ENCODE measurements at places on chromosomes 4 and X.

- DNase-seq, result no peak
Measured at GRCh38 chr4:7792616-7793015, 147.0 kb downstream of the AFAP1 start.

DNA sequence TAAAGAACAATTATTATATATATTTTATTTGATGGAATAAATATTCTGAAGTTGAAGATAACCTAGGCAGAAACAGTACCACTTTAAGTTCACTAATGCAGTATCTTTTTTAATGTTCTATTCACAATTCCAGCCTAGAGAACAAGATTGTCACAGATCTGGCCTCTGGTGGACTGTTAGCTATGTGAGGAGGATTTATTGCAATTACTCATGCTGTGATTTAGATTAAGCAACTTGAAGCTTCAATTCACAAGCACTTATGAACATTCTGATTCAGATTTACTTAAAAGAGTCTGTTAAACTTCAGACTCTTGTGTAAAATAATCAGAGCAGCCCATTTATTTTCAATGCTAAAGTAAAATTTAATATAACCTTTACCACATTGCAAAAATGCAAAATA, 1489.8 kb downstream of the STIM2 start:
- DNase-seq, result no peak

DNA sequence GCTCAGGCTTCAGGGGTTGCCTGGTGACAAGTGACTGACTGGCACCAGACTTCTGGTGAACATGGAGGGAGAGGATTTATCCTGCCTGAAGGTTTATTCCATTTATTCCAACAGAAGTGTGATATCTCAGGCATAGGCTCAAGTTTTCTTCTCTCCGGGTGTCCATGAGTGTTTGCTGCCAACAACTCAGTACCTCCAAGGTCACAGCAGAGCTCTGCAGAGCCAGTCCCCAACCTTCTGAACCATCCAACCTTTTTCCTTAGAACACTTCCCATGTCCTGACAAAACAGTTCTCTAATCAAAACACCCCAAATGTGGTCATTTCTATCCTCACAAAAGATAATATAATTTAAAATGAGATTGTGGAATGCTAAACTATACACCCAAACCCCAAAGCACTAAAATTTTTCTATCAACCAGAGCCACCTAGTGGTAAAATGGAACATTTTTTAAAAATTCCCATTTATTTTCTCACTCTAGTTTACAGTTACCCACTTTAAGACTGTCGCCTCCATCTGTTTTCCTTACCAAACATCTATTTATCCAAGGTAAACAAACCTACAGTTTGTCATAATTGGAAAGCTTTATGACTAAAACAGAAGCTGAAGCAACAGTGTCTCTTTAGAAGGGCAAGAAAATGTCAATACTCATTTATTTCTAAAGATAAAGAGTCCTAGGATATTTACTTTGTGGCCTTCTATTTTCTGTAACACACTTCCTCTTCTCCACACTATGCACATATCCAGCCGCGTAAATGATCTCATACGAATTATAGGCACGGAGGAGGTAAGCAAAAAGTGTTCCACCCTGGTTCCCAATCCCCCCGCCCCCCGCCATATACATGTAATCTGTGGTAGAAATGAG, 39.5 kb downstream of the TMEM154 start:
- DNase-seq, result peak; percentile 14

DNA sequence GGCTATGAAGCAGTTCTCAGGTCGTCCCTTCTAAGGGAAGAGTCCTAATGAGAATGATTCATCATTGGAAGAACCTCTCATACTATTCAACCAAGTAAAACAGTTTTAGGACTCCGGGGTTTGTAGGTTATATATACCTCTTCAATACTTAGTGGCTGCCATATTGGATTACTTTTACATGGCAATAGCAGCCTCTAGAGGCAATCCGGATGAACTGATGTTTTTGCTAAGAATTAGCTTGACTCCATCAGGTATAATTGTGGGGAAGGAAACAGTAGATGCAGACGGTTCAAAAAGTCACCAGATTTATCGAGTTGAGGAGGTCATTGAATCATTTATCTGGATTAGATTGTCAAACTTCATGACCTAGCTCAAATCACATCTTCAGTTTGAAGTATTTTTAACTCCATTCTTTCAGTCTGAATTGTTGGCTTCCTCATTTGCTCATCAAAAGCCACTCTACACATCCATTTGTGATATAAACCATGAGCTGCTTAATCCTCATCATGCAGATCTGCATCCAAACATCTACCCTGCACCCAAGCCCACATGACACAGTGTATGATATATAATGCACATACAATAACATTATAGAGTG, 28.4 kb downstream of the GUCY1B1 start:
- DNase-seq, result peak; percentile 43

- DNase-seq, result no peak
Measured at GRCh38 chrX:39633293-39633692, 464.5 kb downstream of the BCOR start.

- DNase-seq, result peak; percentile 36
Measured at GRCh38 chr4:174318829-174319764, 35.4 kb downstream of the CEP44 start.

GRCh38 chr4:142719854-142720541, 126.1 kb downstream of the INPP4B start:
- peak; percentile 27 for DNase-seq

DNA sequence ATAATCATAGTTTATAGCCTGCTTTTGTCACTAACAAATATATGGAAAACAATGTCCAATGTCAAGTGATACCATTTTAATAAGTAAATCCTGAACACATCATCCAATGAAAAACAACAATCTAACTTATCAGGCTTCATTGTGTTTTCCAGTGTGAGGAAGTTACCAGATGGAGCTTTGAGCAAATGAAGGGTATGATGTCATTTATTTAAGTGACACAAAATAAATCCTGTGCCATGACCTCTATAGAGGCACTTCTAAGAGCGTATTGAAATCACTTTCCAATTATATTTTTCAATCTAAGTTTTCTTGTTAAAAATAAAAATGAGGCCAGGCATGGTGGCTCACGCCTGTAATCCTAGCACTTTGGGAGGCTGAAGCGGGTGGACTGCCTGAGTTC, 48.2 kb upstream of the NMU start:
- no peak for DNase-seq

DNA sequence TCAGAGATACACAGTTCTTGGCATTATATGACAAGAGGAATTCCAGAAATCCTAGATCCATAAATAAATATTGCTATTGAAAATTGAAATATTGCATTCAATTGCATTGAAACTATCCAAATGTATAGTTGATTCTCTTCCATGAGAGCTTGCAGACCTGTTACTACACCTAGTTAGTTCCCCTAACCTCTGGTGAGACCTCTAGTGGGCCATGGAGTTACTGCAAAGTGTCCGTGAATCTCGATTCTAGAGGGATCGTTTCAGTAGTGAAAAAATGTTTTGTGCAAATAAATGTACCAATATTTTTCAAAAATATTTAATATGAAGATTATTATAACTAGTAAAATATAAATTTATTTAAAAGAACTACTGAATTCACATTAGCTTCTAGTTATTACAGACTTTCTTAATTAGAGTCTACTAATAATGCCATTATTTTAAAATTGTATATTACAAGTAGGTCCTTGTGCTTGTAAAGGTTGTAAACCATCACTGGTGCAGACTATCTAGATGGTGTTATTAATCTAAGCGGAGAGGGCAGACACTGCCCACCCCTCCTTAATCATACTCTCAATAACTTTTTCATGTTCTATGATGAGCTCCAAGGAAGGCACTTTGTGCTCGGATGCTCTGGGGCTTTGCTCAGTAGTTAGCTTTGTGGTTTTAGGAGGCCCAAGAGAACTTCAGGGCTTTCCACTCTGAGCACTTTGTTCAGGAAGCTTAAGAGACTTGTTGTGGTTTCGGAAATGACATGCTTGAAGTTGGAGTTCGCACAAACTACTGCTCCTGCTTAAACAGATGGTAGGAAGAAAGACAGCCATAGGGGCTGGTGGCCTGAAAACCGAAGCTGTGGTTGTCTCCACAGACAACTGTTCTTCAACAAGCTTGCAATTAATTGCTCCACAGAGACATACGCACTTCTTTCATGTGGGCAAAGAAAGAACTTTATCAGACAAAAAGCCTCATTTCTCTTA, 42.8 kb downstream of the IL21 start:
- DNase-seq, result peak; percentile 82

- DNase-seq, result no peak
Measured at GRCh38 chr4:106063009-106063408, 167.7 kb downstream of the NPNT start.

DNA sequence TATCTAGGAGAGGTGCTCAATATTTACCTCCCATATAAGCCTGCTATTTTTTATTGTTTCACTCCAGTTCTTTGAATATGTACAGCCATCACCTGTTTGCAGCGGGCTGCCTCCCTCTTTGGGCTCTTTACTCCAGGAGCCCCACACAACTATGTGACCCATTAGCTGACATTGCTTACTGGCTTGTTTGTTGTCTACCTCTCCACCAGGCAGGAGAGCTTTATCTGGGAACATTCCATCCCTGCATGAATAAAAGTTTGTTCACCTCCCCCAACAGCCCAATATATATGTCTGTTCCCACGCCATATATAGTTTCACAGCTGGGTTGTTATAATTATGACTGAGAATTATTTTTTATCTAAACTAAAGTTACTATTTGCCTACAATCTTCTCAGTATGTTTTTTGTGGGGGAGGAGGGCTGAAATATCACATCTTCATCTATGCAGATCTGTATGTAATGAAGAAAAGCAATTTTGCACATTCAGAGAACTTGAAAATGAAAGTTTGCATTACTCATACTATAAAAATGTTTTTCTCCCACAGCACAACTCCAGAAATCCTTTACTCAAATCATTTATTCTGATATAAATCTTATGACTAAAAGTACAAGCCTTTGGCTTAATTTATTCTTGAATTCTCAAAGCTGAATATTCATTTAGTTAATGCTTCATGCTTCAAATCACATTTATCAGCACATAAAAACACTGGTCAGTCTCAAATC, 61.2 kb upstream of the DAPP1 start:
- DNase-seq, result peak; percentile 7

Measured in activated CD4-positive, alpha-beta T cell treated with anti-CD3 and anti-CD28 coated beads, Interleukin-2, Interleukin-4, amounts not matched to agents 100 ng/mL and 50 ng/mL, durations not matched to agents 16 hours and 8 hours (primary cell).